ACHN (cell line): ENCODE measurements at places on chromosomes 12 and 14.

- DNase-seq = no peak
Measured at GRCh38 chr14:34810028-34810427, 65.1 kb downstream of the BAZ1A start.

- no peak for DNase-seq
Measured at GRCh38 chr12:90243211-90243610, 534.6 kb upstream of the ATP2B1 start.

GRCh38 chr12:52517005-52517835, 3.0 kb downstream of the KRT5 start:
- DNase-seq = no peak

DNA sequence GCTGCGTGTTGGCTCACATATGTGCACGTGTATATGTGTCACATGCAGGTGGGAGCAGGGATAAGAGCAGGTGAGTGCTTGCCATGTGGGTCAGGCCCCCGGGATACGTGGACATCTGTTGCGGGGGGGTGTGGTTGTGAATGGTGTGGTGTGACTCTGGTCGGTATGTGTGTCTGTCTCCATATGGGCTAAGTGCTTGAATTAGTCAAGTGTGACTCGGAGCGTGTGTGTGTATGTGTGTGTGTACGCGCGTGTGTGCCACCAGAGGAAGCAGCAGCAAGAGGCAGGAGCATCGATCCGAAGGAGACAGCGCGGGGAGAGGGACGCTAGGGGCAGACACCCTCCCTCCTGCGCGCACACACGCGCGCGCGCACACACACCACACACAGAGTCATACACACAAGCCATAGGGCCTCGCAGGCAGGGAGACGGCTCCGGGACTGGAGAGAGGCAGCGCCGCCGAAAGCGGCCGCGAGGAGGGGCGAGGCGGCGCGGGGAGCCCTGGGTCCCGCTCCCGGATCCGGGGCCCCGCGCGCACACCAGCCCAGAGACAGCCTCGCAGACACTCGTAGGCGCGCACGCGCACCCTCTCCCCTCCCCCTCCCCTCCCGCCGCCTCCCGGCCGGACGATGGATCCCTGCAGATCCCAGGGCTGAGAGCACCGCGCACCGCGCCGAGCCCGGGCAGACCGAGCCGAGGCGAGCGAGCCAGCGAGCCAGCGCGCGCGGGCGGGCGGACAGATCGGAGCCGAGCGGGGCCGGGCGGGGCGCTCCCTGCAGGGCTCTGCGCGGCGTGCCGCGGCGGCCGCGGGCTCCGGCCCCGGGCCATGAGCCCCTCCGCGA, at the start of gene ASIC1:
Gene ASIC1 (plus strand): TSS at position 597 of the 842 bp plus-strand sequence. CDS start 1,171 bp downstream, outside the sequence.
- peak; percentile 72 for DNase-seq

DNA sequence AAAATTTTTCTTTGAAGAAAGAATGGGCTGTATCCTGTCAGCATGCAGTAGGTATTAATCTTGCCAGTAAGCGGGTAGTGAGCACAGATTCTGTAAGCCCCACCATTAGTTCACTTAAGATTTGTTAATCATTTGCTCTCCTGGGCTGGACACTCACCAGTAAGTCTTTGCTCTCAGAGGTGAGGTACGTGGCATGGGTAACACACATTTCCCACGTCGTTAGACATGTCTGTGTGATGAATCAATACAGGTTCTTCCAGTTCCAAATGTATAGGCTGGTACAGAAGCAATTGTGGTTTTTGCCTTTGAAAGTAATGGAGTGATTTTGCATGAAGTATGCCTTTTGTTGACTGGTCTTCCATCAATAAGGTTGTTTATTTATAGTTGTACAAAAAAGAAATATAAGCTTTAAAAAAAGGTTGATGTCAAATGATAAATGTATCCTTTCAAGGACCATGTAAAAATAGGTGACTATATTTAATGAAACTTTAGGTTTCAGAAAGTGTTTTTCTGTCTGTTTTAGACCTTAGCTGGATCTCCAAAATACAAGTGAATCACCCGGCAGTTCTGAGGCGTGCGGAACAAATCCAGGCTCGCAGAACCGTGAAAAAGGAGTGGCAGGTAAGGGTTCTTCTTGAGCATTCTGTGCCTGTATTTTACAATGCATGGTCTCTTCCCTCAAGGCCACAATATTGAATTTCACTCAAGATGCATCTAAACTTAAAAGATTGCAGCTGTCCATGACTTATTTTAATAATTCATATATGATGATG, 45.5 kb downstream of the DERA start:
- DNase-seq = peak; percentile 98

DNA sequence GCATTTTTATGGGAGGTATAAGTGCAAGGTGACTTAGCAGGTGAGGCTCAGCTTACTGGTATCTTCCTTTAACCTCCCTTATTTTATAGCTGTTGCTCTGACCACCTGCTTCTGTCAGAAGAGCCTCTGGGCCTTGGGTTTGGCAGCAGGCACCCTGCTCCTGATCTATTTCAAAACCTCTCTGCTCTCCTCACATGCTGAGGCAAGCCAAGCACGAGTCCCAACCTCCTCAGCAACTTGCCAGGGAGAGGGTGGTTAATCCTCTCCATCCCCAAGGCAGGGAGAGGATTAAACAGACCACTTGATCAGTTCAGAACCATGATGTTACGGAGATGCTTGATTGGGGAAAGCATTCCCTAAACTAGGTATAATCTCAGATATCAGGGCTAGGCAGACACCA, 5.4 kb downstream of the PLEKHH1 start:
- DNase-seq = no peak

- DNase-seq = no peak
Measured at GRCh38 chr12:2667716-2668440, 126.9 kb upstream of the FKBP4 start.
